Amniotic stem cell (primary cell): ENCODE measurements at places on chromosomes 6 and 20.
A peak's percentile ranks its signal among the peaks of the same experiment; 100 is the strongest.

GRCh38 chr20:40010483-40010882, 678.6 kb downstream of the MAFB start:
- no peak for DNase-seq

- DNase-seq = no peak
These were observed 10.7 kb upstream of the RFX6 start for GRCh38 chr6:116866281-116866871.

DNA sequence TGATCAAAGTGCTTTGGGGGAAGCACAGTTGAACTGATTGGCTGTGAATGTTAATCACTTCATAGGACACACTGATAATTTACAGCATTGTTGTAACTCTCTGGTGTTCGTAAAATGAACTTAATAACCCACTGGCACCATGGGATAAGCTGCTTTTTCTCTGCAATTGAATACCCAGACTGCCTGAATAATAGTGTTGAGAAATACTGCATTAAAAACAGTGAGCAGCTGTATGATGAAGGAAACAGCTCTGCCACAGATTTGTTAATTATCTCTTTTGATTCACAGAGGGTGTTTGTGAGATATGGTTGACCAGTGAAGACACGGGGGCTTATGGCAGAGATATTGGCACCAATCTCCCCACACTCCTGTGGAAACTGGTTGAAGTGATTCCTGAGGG, 420.9 kb downstream of the CDKAL1 start:
- DNase-seq = no peak

GRCh38 chr6:133368664-133369063, 127.5 kb downstream of the EYA4 start:
- DNase-seq = no peak

DNA sequence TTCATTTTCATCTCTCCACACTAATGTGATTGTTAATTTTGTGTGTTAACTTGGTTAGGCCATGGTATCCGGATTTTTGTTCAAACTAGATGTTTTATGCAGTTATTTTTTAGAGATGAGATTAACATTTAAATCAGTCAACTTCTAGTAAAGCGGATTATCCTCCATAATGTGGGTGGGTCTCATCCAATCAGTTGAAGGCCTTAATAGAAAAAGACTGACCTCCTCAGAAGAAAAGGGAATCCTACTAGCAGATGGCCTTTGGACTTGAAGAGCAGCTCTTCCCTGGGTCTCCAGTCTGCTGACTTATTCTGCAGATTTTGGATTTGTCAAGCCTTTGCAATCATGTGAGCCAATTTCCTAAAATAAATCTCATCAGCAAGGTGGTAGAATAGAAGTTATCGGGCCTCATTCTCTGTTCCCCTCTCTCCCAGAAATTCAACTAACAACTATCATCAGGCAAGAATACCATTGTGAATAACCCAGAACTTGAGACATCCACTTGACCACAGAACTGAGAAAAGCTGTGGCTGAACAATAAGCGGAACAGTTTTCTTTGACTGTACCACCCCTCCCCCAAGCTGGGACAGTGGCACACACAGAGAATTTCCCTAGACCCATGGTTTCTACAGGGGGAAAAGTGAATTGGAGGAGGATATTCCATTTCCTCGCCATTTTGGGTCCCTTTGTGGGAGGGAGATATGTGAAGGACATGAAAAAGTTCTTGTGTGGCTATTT, 323.0 kb downstream of the UTRN start:
- DNase-seq = no peak

GRCh38 chr6:109626311-109626710, 64.7 kb downstream of the AK9 start:
- no peak for DNase-seq

- no peak for DNase-seq
These were observed 46.4 kb downstream of the MRPL14 start for GRCh38 chr6:44080561-44081521.

DNA sequence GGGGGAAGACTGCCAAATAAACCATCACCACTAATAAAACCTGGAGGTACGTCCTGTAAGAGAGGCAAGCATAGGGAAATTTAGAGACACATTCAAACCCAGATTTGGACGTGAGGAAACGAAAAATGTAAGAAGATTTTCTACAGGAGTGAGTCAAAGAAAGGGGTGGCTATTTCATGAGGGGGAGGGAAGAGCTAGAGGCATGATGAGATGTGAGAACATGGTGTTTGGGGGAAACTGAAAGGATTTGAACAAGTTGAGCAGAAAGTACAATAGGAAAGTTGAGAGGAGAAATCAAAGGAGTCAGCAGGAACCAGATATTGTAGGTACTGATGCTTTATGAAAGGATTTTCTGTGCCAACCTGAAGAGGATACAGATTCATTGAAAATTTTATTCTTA, 179.1 kb upstream of the HS3ST5 start:
- DNase-seq = no peak

GRCh38 chr6:148074738-148075137, 267.9 kb upstream of the SASH1 start:
- no peak for DNase-seq

DNA sequence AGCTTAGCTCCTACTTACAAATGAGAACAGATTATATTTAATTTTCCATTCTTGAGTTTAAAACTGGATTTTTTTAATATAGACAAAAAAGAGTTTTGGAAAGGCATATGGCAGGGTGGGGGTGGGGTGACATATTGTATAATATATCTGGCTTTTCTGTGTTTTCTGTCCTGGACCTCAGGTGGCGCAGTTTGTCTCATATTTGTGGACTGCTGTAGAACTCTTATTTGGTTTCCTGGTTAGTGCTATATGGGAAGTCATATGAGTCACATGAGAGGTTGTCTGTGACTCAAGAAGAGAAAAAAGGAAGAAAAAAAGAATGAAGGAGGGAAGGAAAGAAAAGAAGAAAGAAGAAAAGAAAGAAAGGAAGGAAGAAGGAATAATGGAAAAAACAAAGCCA, 131.8 kb downstream of the CLVS2 start:
- DNase-seq = no peak

- DNase-seq = no peak
These were observed 60.5 kb upstream of the SAMD5 start for GRCh38 chr6:147447835-147448611.

- no peak for DNase-seq
These were observed 294.8 kb downstream of the RNF144B start for GRCh38 chr6:18681832-18682503.

DNA sequence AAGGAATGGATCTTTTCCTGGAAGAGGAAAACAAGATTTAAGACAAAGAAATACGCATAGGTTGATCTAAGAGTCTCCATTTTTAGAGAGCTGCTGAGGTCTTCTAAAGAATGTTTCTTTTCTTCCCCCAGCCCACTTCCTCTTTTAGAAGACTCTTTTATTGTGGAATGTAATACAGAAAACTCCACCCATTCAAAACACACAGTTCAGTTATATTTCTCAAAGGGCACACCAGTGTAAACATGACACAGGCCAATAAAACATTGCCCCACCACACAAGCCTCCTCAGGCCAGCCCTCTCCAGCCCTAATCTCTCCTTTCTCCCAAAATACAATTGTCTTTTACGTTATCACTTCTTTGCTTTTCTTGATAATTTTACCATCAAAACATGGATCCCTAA, 42.8 kb downstream of the SLC35B3 start:
- DNase-seq = no peak

DNA sequence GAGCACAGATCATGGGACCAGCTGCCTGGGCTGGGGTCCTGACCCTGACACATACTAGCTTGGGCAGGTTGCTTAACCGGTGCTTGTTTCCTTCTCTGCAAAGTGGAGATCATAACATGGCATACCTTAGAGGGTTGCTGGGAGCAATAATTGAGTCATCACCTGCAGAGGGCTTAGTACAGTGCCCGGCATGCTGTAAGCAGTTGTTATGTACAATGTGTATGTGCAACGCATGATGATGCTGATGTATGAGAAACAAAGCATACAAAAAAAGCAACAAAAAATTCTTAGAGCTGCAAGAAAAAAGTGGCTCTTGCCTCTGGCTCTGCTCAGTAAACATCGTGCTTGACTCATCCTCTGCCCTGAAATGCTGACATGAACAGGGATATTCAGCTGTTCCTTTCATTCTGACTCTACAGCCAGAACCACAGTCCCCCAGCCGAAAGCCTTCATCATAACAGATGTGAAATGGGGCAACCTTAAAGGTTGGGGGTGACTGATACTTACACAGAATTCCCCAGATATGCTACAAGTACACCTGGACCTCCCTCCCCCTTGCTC, 91.7 kb downstream of the CLIC5 start:
- DNase-seq = peak; percentile 30

DNA sequence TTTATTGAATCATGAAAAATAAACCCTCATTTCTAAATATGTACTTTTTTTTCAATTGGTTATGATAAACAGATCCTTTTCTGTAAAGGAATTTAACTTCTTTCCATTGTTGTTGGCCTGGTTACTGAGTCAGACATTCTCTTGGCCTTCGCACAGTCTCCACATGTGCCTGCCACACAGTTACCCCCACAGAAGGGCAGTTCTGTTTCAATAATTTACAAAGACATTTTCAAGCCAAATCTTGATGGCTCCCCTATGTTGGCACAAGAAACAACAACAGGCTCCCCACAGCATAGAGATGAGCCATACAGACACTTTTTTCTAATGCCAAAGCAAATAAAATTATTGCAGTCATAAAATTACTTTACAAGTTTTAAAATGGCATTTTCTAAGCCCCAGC, 55.6 kb upstream of the BEND6 start:
- no peak for DNase-seq

GRCh38 chr6:164924674-164925073, 384.7 kb downstream of the C6orf118 start:
- DNase-seq = no peak

DNA sequence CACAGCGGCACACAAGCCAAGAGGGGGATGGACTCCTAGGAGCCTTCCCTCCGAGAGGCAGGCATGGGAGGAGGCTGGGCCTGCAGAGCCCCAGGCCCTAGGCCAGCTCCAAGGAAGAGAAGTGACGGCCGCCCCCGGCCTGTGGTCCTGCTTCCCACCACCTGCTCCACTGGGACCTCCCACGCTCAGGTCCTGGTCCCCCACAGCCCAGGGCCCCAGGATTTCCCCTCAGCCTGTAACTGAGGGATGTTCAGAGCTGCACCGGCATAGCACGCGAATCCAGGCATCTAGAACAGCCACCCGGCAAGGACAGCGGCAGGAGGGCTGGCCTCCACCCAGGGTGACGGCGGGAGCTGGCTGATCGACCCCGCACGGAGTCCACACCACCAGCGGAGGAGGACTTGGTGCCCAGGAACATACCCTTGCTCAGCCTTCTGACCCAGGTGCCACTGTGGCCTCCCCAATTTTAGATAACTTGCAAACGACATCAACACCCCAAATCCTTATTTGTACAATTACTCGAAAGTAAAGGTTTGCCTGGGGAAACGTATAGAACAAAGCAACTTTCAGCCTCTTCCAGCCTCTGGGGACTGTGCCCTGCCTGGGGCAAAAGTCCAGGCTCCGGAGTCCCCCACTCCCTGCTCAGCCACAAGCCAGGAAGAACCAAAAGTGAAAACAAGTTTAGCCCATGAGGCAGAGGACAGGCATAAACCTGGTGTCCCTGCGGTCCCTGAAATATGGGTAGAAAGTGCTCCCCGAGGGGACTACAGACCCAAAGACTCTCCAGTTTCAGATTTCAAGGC, 3.5 kb downstream of the GATA5 start:
- no peak for DNase-seq

GRCh38 chr20:49557449-49557848, 10.5 kb downstream of the PTGIS start:
- no peak for DNase-seq

GRCh38 chr20:41889844-41890224, 271.7 kb upstream of the CHD6 start:
- DNase-seq = no peak

DNA sequence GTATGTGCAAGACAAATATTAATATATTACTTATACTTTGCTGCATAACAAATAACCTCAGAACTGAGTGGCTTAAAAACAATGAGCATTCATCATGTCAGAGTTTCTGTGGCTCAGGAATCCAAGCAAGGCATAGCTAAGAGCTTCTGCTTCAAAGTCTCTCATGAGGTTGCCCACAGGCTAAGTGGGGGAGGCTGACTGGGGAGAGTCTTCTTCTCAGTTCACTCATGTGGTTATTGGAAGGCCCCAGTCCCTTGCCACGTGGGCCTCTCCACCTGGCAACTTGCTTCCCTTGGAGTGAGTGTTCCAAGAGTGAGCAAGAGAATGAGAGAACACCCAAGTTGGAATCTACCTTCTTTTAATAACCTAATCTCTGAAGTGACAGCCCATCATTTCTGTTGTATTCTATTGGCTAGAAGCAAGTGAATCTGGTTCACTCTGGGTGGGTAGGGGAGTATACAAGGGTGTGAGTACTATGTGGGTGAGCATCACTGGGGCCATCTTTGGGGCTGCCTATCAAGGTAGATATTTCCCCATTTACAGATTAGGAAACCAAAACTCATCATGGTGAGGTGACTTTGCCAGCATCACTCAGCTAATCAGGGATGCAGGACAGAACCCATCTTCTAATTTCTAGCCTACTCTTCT, 36.0 kb downstream of the DNAH8 start:
- DNase-seq = no peak

DNA sequence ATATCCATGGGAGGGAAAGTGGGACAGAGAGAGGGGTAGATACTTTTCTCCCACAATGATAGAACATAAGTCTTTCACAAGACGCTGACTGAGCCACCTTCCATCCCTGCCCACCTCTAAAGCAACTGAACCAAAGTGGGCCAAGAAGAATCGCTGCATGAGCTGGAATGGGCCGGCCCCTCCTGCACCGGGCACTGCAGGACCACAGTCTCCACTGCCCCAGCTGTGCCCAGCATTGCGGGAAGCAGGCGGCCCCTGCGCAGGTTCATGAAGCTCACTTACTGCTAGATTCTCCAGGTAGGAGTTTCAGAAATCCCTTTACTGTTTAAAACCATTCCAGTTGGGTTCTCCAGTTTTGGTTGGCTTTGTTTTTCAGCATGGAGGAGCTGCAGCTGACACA, 32.0 kb upstream of the CST7 start:
- DNase-seq = no peak

DNA sequence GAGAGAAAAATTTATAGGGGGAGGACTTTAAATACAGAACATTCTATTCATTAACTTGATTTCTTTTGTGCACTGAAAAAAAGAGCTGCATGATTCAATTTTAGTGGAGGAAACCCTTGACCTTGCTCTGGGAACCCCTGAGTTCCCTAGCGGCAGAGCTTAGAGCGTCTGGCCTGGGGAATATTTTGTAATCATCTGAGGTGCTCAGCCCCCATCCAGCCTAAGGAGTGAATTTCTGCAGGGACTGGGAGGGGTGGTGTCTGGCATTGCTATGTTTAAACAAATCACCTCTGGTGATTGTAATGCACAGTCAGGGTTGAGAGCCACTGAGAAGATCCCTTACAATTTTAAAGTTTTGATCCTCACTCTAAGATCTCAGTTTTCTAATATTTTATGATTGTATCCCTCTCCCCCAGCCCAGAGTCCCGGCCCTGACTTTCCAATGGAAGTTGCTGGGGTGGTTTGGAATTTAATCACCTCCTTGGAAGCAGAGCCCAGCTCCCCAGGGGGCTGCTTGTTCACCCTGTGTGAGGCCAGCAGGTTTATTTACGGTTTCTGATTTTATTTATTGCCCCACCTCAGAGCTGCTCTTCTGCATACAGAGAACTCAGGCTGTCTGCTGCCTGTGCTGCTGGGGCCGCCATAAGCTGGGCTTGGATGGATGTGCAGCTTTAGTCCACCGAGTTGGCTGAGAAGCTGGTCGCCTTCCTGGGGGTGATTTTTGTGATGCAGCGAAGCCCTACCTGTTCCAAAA, 263.1 kb downstream of the LRFN2 start:
- no peak for DNase-seq
